Activated CD4-positive, alpha-beta memory T cell treated with anti-CD3 and anti-CD28 coated beads for 36 hours (primary cell): ENCODE measurements at places on chromosomes 2 and 18.

DNA sequence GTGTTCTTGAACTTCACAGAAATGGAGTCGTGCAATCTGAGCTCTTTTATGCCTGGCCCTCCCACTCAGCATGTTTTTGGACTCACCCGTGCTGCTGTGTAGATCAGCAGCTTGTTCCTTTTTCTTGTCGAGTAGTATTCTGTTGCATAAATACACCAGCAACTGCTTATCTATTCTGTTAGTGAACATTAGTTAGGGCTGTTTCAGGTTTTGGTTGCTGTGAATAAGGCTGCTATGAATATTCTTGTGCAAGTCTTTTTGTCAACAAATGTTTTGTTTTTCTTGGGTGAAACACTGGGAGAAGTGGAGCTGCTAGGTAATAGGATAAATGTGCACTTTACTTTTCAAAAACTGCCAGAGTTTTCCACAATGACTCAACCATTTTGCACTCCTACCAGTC is 15.3 kb upstream of the CIDEA start:
- DNase-seq: no peak

GRCh38 chr18:8031496-8031895 is 464.4 kb downstream of the PTPRM start:
- DNase-seq: no peak

- DNase-seq: no peak
Measured at GRCh38 chr18:61991201-61991600, 98.4 kb upstream of the RNF152 start.

GRCh38 chr2:219495531-219496122 is 3.1 kb upstream of the GMPPA start:
- peak; percentile 71 for DNase-seq

GRCh38 chr2:219656526-219656925 is 29.1 kb downstream of the SLC4A3 start:
- no peak for DNase-seq

DNA sequence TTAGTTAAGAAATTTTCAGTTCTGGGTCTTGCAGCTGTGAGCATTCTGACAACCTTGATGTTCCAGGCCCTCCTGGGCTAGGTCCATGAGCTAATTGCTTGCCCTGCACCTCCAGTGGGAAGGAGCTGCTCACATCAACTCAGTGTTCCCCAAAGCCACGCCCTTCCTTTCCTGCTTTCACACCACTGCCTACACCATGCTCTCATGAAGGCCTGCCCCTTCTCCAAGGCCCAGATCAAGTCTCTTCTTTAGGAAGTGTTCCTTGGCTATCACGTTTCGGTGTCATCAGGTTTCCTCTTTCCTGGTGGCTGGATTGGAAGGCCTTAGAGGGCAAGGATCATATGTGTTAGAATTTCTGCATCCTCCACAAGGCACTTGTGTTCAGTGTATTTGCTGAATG is 18.8 kb downstream of the TMEM127 start:
- DNase-seq: no peak

- no peak for DNase-seq
Measured at GRCh38 chr2:169819106-169819505, 5.6 kb downstream of the METTL5 start.

- no peak for DNase-seq
Measured at GRCh38 chr2:172434821-172435605, 7.6 kb downstream of the ITGA6 start.

GRCh38 chr18:50654658-50655550 is 95.0 kb downstream of the MAPK4 start:
- DNase-seq: no peak

GRCh38 chr2:234309431-234309830 is 187.4 kb downstream of the ARL4C start:
- DNase-seq: peak; percentile 58

GRCh38 chr2:66573821-66574233 is 138.9 kb downstream of the MEIS1 start:
- no peak for DNase-seq

- DNase-seq: no peak
Measured at GRCh38 chr2:62478093-62478580, 27.9 kb downstream of the TMEM17 start.

DNA sequence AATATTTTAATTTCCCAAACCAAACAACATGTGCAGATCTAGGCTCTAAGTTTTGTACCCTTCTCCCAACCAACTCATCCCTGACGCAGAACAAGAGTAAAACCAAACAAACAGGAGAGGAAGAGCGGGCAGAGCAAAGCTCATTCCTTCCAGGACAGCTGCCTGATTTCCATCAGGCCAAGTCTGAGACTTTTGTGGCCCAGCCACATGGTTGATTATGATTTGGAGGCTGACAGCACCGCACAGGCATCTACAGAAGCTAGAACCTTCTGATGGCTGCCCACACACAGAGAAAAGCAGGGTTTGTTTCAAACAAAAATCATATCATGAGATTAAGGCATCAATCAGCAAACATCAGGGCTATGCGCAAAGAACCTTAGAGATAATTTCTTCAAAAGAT is 262.6 kb downstream of the TNS1 start:
- no peak for DNase-seq

DNA sequence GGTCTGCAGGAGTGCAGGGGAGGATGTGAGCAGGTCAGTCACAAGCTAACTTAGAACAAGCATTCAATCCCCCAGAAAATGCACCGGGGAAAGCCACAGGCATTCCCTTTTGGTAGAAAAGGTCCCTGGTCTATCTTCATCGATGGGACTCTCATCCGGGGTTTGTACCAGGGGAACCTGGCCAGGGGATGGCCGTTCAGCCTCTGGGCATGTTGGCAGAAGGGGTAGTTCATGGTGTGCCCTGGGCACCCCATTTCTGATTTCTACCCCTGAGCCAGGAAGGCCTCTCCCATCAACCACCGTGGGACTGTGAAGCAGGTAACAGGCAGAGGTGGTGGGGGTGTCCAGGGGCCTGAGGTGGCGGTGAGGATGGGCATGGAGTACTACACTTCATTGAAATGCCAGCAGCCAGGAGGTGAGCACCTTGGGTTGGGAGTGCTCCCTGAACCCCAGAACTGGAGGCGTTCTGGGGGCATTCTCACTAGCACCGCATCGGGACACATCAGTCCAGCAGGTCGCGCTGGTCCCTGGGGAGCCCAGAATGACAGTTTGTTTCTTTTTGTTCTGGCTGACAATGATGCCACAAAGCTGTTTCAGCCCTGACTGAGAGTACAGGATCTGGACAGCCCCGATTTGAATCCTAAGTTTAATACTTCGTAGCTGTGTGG is 172.3 kb downstream of the SMAD7 start:
- no peak for DNase-seq

- no peak for DNase-seq
Measured at GRCh38 chr2:60958361-60958760, 59.2 kb upstream of the PEX13 start.

DNA sequence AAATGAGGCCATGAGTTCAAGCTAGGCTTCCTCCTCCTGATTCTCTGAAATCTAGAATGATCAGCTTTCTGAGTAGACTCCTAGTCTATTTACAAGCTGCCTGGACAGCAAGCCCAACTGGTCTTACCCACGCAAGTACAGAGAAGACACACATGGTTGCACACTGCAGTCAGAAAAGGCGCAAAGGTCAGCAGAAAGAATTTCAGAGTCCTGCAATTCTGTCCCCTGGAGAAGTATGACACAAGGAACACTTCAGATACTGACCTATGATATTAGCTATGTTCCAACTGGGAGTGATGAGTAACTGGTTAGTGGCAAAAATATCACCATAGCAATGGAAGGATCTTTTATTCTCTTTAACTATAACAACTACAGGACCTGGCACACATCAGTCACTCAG is 336.1 kb upstream of the PKDCC start:
- DNase-seq: no peak

DNA sequence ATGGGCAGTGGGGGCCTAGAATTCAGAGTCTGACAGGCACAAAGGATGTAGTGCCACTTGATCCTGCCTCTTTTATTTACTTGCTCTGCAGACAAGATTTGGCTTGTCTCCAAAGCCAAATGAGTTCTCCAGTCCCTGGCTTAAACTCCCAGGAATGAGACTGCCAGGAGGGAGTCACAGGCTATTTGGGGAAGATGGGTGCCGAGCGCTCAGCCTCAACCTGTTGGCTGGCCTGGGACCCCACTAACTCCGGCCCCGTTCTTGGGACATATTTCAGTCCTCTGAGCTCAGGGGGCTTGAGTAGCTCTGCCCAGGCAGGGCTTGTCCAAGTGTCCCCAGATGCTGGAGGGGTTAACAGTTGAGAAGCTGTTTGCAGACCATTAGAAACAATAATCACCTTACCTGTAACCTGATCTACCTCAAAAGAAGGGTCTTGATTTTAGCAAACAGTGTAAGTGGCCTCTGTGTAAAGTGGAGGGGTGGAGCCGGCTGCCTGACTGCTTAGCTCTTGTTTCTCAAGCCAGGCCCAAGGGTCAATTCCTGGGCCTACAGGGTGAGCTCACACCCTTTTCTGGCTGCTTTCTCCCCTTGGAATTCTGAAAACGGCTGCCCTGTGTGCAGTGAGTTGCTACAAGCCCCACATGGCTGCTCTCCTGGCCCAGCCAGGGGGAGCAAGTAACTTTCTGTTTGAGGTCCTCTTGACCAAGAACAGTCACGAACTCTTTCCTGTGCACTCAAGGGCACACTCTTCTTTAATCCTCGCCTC is 27.1 kb upstream of the FZD5 start:
- no peak for DNase-seq
